NCI-H1105 (cell line): ENCODE measurements at places on chromosomes 4 and X.

GRCh38 chr4:42080306-42080705 is 72.1 kb downstream of the BEND4 start:
- DNase-seq: no peak

GRCh38 chrX:79169484-79169883 is 25.0 kb downstream of the GPR174 start:
- DNase-seq: no peak

- peak; percentile 48 for DNase-seq
Observed at GRCh38 chr4:161799710-161800109, 364.1 kb downstream of the FSTL5 start.

- DNase-seq: no peak
Observed at GRCh38 chrX:7485061-7485460, 337.1 kb upstream of the PUDP start.

- DNase-seq: peak; percentile 20
Observed at GRCh38 chrX:65871671-65872311, 168.1 kb downstream of the VSIG4 start.

- no peak for DNase-seq
Observed at GRCh38 chr4:181959121-181959520, 284.1 kb upstream of the TENM3 start.

DNA sequence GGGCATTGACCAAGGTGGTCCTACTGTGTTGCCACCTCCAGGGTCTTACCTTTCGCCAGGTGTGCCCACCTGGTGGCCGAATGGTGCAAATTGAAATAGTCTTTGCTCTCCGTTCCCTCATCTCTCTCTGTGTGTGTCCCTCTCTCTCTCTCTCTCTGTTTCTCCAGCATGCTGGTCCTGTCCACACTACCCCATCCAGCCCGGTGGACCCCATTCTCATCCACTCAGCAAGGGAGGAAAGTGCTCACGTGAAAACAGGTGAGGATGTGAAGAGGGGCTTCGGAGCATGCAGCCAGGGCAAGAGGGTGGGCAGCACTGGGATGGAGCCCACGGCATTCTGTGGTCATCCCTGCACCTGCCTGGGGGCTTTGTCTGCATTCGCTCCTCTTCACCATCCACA is 150.1 kb downstream of the CRLF2 start:
- DNase-seq: no peak

DNA sequence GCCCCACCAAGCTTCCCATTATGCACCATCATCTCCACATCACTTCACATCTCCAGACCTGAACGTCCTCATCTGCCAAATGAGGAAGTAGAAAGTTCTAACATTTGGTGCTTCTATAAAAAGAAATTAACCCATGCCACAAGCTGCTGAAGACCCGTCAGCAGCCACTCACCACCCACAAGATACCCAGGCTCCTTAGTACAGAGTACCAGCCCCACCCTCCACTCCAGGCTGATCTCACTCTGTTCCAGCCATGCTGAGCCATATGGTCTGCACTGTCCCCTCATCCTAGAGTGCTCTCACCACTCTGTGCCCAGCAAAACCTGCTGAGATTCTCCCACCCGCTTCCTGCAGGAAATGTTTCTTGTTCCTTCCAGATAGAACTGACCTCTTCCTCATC is 240.8 kb upstream of the PPARGC1A start:
- no peak for DNase-seq

GRCh38 chr4:101169044-101170014 is 178.0 kb downstream of the PPP3CA start:
- peak; percentile 14 for DNase-seq

- no peak for DNase-seq
Observed at GRCh38 chrX:74232859-74233258, 71.1 kb upstream of the ZCCHC13 start.

- no peak for DNase-seq
Observed at GRCh38 chr4:122503214-122503613, 46.7 kb upstream of the IL2 start.

DNA sequence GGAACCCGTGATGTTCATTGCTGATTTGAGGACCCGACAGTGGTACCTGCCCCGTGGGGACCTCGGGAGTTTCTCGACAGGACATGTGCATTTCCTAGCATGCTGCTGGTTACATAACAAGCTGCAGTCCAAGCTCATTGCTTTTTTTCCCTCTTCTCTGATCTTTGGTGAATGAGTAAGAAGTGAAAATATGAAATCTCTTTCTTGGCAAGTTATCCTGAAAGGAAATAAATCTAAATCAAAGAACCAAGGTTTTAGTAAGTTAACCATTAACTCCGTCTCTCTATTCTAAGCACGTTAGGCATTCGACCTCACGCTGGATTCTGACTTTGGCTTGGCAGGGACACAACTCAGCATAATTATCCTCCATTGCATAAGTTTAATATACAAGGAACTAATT is 86.6 kb downstream of the STK32B start:
- DNase-seq: no peak

DNA sequence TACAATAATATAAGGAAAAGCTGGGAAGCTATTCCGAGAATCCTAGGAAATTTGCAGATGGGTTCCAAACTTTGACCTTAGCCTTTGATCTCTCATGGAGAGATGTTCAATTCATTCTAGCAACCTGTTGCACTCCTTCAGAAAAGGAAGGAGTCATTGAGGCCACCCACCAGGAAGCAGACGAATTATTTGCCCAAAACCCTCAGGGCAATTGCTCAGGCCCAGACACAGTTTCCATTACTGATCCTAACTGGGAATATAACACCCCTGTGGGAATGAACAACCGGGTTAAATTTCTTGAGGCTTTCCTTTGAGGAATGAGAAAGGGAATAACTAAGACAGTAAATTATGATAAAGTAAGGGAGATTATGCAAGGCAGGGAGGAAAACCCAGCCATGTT is 13.5 kb upstream of the ZNF280C start:
- DNase-seq: no peak

DNA sequence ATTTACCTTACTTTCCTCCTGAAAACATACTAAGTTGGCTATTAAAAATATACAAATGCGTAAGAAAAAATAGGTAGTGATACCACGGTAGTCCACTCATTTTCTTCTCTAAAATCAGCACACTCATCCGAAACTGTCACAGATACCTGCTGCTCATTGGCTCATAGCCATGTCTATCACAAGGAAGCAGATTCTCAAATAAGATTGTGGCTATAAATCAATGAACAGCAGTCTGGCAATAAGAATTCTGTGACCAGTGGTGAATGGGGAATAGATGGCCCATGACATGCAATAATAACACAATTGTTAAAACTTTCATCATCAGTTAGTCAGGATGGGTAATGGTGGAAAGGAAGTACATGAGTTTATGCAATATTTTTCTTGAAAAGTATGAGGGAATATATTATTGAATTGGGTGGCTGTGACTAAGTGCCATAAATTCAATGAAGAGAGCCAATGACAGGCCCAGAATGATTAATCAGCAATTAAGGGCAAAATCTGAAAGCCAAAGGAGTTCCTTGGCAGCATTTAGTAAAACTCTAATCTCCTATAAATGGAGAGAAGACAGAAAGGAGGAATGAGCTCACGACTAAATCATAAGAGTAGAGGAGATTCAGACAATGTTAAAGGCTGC is 202.3 kb upstream of the NEIL3 start:
- DNase-seq: no peak

GRCh38 chr4:87865288-87865687 is 32.5 kb downstream of the MEPE start:
- DNase-seq: no peak

GRCh38 chr4:94228493-94229216 is 21.0 kb downstream of the SMARCAD1 start:
- DNase-seq: no peak

GRCh38 chr4:139889264-139889663 is 223.6 kb downstream of the MGST2 start:
- DNase-seq: no peak

GRCh38 chrX:7318661-7319060 is 170.7 kb upstream of the PUDP start:
- DNase-seq: no peak

DNA sequence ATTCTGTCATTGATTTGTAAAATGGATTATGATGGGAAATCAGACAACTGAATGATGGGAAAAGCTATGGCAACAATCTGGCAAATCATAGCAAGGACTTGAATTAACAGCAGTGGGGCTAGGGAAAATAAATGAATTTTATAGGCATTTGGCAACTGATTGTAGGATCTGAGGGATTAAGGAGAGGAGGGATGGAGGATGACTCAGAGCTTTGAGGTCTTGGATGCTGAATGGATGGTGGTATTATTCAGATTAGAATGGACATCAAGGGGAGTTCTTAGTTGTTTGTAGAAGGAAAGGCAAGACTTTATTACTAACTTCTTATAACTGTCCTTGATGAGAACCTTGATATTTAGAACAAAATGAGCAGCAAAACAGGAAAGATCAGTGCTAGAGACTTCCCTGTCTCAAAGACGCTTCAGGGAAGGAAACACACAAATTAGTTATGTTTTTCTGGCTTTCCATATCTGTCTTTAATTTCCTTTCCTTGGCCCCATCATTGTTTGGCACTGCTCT is 51.4 kb upstream of the HHIP start:
- DNase-seq: no peak

- no peak for DNase-seq
Observed at GRCh38 chr4:102988429-102989020, 31.0 kb downstream of the SLC9B1 start.

GRCh38 chrX:21374163-21374993 is at the start of gene CNKSR2:
Gene CNKSR2 (plus strand): TSS chrX:21374418. CDS start chrX:21374898, 480 bp downstream.
- DNase-seq: peak; percentile 75

DNA sequence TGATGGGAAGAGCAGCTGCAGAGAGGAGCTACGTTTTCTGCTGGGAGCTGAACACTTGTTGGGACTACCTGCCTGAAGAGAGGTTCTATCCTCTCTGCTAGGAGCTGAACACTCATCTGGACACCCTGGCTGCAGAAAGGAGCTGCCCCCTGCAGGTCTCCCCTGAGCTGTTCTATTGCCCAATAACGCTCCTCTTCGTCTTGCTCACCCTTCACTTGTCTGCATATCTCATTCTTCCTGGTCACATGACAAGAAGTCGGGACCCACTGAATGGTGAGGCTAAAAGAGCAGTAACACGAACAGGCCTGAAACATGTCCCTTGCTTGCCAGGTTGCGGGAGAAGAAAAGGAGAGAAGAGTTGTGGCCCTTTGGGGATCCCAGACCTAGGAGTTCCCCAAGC is 27.8 kb downstream of the NAA11 start:
- DNase-seq: no peak
